ENCODE measurements at places on chromosomes 5 and 9. TPM values are rescaled to one million over a fixed set of nuclear protein-coding genes. Genes with fewer than 3 reads are reported as not detected.

GRCh38 chr5:90638878-90639277, 80.3 kb downstream of the ADGRV1 start:
- DNase-seq = no peak

NRG2 gene
- 0.17 TPM for total RNA-seq

GRCh38 chr9:132114102-132114707, 34.5 kb upstream of the MED27 start:
- DNase-seq = peak; percentile 62

DNA sequence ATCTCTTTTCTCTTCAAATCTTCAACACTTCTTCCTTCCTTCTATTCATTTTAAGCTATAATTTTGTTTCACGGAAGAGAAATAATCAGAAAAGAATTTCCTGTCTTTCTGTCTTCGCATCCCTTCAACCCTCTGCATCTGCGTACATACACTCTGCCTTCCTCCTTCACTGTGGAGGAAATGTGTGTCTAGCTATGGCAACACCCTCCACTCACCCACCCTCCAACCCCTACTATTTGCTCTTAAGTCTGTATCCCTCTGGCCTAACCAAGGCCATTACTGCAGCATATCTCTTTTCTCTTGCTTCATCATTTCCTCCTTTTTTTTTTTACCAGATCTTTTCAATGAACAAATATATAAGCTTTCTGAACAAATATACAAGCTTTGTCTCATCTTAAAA, 105.7 kb upstream of the NUDT12 start:
- no peak for DNase-seq

GRCh38 chr9:21674894-21675293, 127.5 kb upstream of the MTAP start:
- DNase-seq = peak; percentile 81

GRCh38 chr9:20178197-20178596, 389.4 kb upstream of the SLC24A2 start:
- DNase-seq = no peak

DNA sequence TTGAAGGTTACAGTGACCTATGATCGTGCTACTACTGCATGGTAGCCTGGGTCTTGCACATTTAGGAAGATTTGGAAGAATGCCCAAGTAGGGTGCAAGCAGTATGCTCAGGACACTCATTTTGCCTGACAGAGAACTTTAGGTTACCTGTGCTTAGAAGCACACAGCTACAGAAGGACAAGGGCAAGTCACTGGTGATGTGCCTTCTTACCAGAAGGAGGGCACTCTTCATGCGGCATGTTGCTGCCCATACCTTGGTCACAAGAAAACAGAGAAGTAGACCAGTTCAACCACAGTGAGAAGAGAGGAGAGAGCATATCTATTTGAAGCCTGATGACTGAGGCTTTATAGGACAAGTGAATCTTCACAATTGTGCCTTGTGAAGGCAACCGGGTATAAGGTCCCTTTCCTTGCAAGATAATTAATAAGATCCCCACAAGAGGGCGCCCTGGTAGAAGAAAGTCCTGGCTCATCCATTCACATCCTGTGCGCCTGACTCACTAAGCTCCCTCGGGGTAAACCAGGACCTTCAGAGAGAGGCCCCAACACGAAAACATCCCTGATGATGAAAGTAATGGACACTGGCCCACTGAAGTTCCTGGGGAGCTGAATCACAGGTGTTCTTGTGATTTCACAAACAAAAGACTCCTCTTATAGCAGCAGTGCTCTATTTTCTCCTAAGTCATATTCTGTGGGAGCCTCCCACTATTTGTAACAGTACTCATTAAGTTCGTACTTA, 38.1 kb upstream of the STARD4 start:
- DNase-seq = peak; percentile 98

ARID3C gene
- not detected for total RNA-seq

DNA sequence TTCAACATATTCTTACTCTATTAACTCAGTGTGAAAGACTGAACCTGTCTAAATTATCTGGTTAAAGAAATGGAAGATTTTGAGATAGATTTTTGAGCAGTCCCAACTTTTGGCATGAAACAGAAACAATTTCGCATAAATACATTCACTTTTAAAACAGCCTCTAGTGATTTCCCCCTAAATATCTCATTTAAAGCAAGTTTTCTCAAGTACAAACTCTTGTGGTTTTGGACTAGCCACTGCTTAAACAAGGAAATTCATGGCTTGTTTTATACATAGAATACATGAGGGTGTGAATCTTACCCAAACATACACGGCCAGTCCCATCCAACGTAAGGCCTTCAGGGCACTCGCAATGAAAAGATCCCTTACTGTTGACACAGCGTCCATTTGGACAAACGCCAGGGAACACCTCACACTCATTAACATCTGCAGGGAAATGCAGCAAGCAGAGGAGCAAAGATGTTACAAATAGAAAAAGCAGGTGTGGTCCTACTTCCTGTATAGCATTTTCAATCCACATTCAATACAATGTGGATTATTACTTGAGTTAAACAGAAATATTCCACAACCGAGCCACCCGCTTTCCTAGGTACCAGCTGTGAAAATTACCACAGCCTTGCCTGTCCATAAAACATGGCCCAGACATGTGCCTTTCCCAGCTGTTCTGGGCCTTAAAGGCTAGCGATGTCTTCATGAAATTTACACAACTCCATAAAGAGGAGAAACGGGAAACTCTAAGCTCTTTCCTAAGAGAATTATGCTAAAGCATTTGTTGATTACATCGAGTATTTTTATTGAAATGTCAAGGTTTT, 188.8 kb downstream of the FBN2 start:
- DNase-seq = peak; percentile 88

RMRP gene
- total RNA-seq = 114,057 TPM

DNA sequence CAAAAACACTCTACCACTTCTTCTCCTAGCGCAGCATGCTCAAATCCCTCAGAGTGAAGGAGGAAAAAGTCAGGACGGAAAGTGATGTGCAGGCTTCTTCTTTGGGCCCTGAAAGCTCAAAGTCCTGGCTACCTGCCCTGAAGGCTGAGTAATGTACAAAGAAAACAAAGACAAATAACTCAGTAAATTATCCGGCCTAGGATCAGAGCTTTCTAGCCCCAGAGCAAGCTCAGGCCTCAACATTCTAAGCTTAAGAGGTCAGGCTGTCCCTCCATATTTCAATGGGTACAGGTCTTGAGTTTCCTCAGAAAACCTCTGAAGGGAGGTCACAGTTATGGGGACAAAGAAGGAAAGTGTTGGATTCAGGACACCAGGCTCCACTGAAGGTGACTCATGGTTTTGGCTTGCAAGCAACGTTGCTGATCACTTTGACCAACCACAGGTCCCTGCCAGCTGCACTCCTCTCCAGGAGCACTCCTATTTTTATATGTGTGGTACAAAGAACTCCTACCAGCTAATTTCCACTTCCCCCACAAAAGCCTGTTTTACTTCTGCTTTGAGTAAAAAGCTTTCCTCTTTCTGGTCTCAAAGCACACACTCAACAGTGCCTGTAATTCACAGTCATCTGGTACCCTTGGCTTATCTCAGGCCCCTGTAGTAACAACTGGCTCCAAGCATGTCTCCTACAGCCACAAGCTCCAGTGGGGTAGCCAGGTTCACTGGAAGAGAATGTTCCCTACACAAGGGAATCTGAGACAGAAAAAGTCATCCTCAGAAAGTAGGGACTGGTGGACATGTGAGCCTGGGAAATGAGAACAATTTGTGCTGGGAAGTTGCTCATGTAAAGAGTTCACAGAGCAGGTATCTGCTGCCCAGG, 115.7 kb downstream of the UGCG start:
- peak; percentile 91 for DNase-seq

DNA sequence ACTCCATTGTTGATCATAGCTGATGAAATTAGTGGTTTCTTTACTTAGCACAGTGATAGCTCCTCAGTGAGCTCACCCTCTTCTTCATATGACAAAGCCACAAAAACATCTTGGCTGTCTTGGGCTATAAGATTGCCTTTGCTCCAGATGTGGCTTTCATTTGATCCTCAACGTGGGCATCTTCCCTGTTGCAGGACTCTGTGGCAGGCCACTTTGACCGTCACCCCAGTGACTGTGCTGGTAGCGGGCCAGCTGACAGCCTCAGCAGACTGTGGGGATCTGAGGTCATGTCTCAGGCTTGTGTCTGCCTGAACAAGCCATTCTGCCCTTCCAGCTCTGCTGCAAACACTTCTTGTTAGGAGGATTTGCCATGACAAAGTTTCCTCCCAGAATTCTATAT, 422.2 kb downstream of the NR2F1-AS1 start:
- DNase-seq = no peak

SLC46A2 gene
- total RNA-seq = not detected

DNA sequence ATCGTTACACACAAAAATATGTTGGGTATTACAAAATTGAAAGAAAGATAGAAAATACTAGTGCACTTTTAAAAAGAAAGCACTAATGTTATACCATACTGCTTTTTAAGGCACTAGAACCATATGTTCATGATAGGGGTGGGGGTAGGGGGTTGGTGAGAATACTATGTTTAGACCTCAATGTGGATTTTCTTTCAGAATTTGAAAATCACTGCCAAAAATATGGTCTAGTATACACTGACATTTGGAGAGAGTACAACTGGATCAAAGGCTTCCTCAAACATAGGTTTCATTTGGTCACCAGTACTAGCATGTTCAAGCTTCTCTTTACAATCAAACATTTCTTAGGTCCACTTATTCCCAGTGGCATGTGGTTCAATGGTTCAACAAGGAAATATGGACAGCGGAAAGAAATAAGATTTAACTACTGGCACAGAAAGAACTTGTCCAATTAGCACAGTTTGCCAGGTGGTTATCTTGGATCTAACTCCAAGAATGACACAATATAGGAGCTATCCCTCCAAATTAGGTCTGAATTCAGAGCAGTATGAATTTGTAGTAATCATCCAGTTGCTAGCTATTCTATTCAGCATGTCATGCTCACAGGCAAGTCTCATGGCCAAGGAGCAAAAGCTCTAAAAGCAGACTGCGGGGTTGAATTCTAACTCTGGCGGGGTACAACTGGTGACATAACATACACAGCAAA, 139.3 kb downstream of the SLC24A2 start:
- no peak for DNase-seq

CEP72 gene
- total RNA-seq = 10.9 TPM

DNA sequence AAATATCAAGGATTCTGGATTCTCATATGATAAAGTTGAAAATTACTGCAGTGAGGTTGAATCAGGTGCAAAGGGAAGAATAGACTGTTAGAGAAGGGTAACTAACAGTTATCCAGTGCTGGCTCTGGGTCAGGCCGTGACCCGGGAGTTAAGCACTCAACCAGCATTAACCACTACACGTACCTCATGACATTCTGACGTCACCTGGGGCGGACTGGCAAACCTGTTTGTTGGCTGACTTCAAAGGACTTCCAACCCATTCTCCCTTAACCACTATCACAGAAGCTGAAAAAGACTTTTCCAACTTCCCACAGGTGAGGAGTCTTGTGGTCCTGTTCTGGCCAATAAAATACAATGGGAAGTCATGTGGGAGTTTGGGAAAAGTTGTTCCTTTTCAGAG, 268.9 kb downstream of the ENC1 start:
- no peak for DNase-seq

- no peak for DNase-seq
These were observed 188.2 kb downstream of the CRB2 start for GRCh38 chr9:123544007-123544827.

DNA sequence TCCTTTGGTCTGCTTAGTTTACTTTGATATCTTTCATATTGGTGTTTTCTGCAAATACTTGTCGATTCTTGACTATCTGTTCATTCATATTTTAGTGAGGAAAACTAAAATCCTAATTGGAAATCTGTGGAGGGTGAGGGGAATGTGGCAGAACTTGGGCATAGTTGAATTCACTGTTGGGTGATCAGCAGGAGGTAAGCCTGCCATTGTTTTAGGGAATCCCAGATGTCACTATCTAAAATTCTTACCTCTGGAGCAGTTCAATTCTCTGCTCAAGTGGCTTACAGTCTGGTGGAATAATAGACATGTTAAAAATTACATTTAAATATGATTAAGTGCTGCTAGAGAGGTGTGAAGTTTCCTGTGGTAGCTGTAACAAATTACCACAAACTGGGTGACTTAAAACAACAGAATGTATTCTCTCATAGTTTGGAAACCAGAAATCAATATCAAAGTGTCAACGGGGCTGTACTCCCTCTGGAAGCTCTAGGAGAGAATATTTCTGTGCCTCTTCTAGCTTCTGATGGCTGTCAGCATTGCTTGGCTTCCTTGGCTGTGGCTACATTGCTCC, 90.3 kb upstream of the GCNT4 start:
- no peak for DNase-seq

UCK1 gene
- 22.0 TPM for total RNA-seq

DNA sequence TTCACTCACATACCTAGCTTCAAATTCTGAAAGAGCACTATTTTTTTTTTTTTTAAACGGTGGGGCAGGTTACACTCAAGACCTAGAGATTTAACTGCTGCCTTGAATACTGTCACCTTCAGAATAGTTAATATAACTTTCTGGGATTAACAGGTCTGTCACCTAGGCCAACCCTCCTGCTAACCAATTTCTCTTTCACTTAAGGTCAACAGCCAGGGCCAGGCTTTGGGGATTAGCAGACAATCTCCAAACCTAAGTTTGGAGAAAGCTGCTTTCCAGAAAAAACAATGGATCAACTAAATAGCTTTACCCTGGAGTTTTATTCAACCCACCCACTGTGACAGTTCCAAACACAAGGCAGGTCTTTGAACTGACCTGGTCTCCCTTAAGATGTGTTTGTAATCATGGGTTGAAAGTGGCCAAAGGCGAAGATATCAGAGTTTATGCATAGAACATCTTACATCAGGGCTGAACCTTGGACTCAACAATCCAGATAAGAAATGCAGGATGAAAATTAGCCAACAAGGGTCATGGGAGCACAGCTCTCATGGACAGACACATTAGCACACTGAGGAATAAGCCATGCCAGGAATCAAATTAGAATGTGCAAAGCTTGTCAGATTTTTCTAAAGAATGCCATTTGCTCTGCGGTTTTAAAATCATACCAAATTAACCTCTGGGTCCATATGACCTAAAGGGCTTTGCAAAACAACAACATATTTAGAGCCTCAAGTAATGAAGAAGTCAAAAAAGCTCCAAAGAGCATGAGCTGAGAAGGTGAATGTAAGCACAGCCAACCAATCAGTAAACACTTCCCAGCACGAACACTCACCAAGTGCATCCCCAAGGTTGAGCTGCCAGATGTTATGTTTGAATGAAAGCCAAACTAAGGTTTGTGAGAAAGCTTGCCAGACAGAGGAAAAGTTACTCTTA, 538.5 kb upstream of the DMAC1 start:
- no peak for DNase-seq

GABRP gene
- total RNA-seq = 7.2 TPM

GRCh38 chr9:133089271-133089671, 27.5 kb downstream of the CEL start:
- DNase-seq = no peak

PCDHB2 gene
- 2.2 TPM for total RNA-seq

GRCh38 chr9:5892456-5893133, 1.9 kb downstream of the MLANA start:
- no peak for DNase-seq

DNA sequence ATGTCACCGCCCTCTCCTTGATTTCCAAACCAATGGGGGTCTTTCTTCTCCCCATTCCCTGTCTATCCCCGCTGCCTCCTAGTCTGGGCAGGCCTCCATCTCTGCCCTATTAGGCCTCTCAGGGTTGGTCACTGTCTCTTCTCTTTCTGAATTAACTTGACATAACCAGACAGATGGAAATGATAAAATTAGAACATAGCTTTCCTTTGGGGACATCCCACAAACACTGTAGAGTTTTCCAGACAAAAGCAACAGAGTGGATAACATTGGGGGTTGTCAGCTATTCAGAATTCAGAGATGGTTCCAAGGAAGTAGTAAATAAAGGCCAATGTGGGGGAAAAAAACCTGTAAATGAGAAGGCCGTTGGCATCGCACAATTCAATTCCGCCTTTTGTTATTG, 24.7 kb downstream of the LHX6 start:
- DNase-seq = no peak

CDKN2A gene
- 34.1 TPM for total RNA-seq

GRCh38 chr5:14488709-14489108, 92.9 kb upstream of the OTULINL start:
- DNase-seq = no peak

All from mammary epithelial cell (primary cell).